ENCODE measurements at places on chromosomes 16 and 17.

- no peak for DNase-seq
Observed at GRCh38 chr17:231966-232807, 50.7 kb upstream of the DOC2B start.

GRCh38 chr17:39688475-39688835, 598 bp upstream of the PGAP3 start:
- no peak for DNase-seq

- no peak for DNase-seq
Observed at GRCh38 chr16:57645691-57646387, 17.4 kb downstream of the ADGRG1 start.

DNA sequence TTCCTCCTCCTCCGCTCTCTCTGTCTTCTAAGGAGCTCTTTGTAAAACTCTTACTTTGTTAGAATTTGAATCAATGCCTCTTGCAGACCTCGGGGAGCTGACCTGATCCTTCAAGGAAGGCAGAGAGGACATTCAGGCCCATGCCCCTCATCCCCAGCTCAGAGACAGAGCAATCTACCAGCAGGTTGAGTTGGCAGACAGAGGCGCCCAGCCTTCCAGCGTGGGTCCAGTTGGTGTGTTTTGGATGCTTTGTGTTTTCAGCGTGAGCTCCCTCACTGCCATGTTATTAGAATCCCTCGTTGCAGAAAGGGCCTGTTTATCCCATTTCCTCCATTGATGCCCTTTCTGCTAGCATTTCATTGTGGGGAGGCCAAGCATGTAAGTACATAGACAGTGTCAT, 167.1 kb downstream of the CMIP start:
- no peak for DNase-seq

DNA sequence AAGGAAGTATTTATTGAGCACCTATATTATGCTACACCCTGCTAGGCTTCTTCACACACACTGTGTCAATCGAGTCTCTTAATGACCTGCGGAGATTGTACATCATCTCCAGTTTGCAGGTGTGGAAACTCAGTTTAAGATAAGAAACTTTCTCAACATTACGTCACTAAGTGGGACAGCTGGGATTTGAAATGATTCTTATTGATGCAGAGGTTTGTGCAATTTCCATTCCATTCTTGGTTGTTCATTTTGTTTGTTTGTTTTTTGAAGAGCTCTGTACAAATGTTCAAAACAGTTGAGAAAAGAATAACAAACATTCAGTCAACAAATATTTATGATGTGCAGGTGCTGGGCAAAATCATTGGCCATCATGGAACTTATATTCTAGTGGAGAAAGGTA, 84.8 kb downstream of the MAP2K6 start:
- no peak for DNase-seq

GRCh38 chr16:84341528-84342295, 26.6 kb upstream of the ATP2C2 start:
- no peak for DNase-seq

GRCh38 chr17:73705594-73705993, 61.3 kb upstream of the SDK2 start:
- DNase-seq, result no peak

DNA sequence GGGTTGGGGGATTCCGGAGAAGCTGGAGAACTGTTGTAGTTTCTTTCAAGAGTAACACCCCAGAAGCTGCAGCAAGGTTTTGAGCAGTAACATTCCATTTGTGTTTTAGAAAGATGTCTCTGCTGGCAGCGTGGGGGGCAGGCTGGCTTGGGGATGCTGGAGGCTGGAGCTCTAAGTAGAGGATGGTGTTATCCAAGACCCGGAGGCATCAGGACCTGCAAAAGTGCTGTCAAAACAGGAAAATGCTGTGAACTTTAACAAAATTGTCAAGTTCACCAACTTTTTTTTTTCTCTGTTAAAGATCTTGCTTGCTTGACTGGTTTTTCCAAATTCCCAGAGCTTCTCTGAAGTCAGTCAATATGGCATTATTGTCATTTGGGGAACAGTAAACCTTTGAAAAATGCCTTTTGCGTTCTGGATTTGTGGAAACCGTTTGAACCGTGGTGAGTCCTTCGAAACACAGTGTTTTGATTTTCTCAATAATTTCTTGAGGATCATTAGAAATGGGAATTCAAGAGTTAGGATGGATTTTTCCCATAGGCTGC, 189.6 kb upstream of the NLRP1 start:
- DNase-seq, result no peak

DNA sequence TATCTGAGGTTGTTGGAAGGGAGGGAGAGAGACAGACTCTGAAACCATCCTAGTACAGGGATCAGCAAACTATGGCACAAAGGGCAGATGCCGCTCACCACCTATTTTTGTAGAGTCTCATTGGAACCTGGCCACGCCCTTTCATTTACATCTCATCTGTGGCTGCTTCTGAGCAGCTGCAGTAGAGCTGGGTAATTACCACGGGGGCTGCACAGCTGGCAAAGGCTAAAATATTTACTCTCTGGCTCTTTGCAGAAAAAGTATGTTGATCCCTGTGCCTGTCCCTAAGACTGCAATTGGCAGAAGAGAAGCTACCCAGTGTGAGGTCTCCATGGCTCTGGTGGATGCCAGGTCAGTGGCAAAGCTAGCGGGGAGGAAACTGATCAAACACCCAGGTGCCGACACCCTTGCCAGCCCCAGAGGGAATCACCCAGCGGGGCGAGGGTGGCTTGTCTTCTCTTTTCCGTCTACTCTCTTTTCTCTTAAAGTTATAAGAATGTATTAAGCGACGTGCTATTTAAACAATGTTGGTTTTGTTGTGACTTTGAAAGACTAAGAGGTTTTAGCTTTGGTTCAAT, 14.0 kb downstream of the CEP295NL start:
- DNase-seq, result no peak

- no peak for DNase-seq
Observed at GRCh38 chr16:85616607-85617321, 3.6 kb downstream of the GSE1 start.

DNA sequence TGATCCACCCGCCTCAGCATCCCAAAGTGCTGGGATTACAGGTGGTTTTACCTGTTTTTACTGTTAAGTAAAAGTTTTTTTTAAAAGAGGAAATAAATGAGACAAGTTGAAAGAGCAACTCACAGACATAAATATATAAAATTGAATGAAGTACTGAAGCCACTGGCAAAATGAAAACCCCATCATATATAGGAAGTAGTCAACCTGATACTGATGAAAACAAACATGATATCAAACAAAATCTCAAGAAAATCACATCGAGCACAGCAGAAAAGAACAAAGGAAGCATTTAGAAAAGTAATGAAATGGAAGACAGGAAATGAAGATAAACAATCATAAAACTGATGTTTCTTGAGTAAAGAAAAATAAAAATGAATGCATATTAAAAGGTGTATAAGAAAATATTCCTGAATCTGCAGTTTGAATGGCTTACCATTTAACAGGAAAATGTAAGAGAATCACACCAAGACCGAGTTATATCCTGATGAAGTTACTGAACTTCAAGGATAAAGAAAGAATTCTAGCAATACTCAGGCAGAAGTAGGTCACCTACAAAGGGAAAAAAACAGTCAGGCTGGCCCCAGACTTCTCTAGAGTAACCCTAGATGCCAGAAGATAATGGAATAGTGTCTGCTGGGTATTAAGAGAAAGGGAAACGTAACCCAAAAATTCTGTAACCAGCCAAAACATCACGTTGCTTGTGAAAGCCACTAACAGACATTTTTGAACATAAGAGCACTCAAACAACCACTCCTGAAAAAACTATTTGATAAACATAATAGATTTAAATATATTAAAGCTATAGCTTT, 31.5 kb downstream of the UBE2G1 start:
- no peak for DNase-seq

GRCh38 chr17:80951121-80952090, 40.2 kb upstream of the CHMP6 start:
- no peak for DNase-seq

DNA sequence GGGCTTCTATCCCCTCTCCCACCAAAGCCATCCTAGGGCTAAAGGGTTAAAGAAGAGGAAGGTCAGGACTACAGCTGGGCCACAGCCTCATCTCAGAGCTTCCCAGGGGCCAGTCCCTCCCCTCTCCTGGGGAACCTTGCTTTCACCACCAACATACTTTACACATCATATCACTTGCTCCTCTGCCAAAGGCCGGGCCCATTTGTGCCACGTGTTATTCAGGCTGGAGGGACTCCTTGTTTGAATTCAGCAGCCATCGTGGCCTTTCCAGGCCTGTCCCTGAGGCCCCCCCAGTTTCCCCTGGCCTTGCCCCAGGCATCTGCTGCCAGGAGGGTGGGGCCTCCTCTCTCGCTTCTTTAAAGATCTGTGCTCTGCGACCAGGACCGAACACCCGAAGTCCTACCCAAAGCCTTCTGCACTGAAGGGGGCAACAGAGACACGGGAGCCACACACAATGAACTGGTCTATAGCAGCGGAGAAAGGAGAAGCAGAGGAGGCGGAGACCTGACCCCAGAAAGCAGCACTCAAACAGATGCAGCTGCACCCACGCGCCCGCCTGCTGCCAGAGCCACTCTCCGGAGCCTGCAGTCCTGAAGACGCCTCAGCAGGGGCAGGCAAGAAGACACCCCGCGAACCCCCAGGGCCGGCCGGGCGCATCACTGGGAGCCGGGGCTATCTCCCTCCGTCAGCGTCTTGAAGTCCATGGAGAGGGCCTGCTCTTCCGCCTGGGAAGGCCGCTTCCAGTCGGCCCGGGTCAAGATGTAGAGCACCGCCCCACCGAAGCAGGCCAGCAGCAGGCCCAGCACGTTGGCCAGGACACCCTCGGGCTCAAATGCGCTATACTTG, 12.1 kb downstream of the CYB561 start:
- DNase-seq, result peak; percentile 31

- peak; percentile 77 for DNase-seq
Observed at GRCh38 chr16:48385253-48386150, at the start of gene SIAH1. Gene SIAH1 (minus strand): TSS chr16:48385413. CDS start chr16:48362428, 22,985 bp downstream.

- DNase-seq, result no peak
Observed at GRCh38 chr17:29593591-29594518, 923 bp downstream of the ANKRD13B start.

DNA sequence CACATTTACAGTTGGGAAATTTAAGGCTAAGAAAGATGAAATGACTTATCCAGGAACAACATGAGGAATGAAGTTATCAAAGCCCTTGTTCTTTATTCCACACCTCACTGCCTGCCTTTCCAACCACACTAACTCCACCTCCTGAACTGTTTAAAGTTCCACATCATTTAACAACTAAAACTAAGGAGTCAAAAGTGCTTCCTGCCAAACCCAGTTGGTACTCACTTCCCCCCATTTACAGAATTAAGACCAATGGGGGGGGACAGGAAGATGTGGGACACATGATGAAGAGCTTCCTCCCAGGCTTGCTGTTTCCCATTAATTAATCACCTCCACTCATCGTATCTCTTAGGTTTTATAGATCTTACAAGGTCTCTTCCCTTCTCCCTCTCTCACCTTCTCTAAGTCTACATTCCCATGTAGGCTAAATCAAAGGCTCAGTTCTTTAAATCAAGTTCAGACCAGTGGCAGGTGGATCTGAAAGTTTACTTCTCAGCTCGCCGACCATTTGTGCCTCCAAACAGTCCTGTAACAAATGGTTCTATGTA, 19.2 kb upstream of the TMEM101 start:
- no peak for DNase-seq

DNA sequence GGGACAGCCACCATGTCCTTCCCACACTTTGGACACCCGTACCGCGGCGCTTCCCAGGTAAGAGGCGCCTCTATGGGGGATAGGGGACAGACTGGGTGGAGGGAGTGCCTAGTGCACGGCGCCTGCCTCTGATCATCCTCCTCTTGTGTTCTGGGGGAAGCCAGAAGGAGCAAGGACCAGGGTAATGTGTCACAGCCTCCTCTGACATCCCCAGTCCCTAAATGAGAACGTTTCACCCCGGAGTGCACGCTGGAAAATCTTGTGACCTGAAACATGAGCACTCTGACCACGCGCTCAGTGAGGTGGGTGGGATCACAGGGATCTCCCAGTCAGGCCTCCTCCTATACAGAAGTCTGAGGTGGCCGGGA, 1.1 kb downstream of the IRX6 start:
- DNase-seq, result no peak

- DNase-seq, result no peak
Observed at GRCh38 chr16:85304337-85304736, 192.1 kb upstream of the CIBAR2 start.

DNA sequence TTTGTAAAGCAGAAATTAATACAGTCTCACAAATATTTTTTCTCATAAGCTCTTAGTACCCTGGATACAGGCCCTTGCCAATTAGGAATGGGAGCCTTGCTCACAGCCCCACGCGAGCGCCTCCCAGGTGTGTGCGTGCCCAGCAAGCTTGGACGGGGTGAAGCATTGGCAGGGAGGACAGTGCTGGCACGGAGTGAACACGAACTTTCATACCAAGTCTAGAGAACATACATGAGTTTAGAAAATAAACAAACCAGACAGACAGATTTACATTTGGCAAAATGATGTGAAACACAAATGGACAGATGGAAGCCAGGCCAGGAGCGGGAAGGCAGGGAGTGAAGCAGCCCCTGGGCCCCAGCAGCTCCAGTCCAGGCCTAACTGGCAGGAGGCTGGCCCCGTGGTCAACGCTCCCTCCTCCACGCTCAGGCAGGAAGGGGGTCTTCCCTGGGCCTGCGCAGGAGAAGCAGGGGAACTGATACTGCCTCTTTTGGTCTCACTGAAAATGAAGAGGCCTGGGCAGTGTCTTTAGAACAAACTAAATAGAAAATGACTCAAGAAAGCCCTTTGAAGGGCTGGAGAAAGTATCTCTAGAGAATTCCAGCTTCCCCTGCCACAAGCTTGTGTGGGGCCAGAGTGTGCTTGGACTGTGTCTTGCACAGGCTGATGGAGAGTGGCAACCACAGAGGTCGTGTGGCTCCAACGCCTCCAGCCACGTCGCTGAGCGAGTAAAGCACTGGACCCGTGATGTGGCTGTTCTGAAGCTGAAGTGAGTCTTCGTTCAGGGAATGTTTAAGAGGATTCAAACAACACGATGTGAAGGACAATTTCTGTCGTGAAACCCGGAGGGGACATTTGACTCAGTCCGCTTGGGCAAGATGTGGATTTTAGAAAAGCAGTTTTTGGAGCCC, 9.9 kb upstream of the FOXJ1 start:
- DNase-seq, result no peak

- no peak for DNase-seq
Observed at GRCh38 chr16:6864671-6865070, 468.0 kb upstream of the RBFOX1 start.

DNA sequence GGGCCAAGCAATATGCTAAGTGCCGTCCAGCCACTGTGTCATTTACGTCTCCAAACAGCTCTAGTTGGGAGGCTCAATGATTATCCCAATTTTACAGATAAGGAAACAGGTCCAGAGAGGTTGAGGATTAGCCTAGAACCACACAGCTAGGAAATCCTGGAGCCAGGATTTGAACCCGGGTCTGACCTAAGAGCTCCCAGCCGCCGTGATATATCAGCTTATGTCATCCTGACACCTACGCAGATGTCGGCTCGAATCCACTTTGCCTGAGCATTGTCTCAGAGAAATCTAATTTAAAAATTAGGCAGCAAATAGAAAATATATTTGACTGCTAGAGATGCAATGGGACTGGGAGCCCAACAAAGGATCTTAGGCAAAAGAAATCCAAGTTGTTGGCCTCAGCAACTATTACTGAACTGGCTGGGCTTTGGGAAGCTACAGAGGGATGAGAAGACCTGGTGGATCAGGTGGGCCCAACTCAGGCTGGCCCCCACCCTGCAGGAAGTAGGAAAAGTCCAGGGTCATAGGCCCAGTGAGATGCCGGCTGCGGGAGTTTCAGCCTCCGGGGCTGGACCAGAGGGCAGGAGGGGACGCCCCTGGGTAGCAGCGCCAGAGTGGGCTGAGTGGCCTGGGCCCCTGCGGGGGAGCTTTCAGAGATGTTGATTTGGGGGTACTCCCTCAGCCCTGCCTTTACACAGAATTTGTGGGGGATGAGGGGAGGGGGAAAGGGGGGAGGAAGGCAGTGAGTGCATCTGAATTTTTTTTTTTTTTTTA, 35.1 kb upstream of the IL21R start:
- DNase-seq, result no peak

Data from GOT3 (cell line).